ENCODE measurements at places on chromosomes 1 and 21.

DNA sequence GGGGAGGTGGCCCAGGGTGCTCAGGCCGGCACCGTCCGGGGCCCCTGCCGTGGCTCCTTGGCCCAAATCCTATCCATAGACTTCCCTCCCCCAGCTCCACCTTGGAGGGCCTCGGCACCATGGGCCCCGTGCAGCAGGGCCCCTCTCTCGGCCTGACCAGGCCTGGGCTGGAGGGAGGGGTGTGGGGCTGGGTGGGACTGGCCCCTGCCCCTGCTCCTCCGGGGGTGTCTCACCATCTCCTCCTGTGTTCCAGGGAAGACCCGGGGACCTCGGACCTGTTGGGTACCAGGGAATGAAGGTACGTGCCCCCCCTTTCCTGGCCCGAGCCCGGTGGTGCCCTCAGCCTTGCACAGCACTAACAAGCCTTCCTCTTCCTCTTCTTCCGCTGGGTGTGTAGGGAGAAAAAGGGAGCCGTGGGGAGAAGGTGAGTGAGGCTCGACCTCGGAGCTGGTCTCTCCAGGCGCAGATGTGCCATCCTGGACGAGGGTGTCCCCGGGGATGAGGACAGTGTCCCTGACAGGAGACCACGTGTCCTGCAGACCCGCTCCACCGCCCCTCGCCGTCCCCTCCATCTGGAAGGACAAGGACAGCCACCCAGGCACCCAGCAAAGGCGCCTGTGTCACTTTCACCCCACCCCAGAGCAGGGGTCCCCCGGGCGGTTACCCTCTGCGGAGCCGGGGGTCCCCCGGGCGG is 7.9 kb downstream of the COL6A1 start:
- DNase-seq: no peak

DNA sequence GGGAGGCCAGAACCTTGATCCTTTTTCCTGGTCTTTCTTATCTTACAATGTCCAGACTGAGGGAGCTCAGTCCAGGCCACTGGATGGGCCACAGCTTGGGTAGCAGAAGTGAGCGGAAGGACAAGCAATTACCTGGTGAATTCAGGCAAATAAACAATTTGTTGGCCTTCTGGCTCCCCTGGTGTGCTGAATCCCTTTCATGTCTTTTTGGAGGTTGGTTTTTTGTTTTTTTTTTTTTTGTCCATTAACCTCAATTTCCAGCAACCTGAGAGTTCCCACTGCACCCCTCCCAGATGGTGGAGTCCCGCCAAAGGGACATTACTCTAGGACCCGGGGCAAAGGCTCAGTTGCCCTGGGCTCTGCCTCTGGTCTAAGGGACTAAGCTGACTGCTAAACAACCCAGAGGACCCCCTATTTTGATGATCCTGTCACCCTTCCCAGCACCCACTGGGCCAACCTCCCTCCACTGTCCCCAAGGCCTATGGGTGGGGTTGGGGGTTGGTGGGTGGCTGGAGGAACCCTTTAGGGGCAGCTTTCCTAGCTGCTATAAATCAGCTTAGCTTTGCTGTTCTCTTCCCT is 85.5 kb downstream of the KCND3 start:
- no peak for DNase-seq

DNA sequence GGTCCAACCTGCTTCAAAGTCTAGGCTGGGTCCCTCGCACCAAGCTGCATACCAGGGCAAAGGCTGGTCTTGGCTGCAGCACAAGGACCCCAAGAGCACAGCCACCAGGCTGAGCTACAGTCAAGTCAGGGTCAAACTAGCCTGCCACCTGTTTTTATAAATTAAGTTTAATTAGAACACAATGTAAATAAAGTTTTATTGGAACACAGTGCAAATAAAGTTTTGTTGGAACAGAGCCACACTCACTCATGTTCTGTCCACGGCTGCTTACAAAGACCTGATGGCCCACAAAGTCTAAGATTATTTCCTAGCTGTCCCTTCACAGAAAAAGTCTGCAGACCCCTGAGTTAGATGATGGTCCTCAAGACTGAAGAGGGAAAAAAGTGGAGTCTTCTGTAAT is 66.2 kb downstream of the MRPL37 start:
- no peak for DNase-seq

GRCh38 chr1:228783418-228784040 is 48.2 kb downstream of the RHOU start:
- DNase-seq: no peak

DNA sequence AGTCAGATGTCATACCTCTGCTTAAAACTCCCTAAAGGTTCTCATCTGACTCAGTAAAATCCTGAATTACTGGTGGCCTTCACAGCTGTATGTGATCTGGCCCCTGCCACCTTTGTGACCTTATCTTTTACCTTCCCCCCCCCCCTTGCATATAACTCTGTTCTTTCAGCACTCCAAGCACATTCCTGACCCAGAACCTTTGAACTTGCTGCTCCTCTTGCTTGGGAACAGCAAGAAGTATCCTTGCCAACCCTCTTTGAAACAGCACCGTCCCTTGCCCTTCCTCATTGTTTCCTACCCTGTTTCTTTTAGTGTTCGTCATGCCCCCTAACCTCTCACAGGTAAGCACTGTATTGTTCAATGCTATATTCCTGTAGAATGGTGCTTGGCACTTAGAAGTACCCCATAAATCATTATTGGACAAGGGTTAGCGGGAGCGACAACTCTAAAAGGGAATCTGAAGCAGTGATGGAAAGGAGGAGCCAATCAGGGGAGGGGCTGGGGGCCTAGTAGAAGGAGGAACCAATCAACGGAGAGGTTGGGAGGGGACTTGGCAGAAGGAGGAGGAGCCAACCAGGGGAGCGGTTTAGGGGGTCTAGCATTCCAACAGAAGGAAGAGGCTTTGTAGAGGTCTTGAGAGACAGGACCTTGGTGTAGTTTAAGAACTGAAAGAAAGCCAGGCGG is 13.9 kb downstream of the CACHD1 start:
- no peak for DNase-seq

DNA sequence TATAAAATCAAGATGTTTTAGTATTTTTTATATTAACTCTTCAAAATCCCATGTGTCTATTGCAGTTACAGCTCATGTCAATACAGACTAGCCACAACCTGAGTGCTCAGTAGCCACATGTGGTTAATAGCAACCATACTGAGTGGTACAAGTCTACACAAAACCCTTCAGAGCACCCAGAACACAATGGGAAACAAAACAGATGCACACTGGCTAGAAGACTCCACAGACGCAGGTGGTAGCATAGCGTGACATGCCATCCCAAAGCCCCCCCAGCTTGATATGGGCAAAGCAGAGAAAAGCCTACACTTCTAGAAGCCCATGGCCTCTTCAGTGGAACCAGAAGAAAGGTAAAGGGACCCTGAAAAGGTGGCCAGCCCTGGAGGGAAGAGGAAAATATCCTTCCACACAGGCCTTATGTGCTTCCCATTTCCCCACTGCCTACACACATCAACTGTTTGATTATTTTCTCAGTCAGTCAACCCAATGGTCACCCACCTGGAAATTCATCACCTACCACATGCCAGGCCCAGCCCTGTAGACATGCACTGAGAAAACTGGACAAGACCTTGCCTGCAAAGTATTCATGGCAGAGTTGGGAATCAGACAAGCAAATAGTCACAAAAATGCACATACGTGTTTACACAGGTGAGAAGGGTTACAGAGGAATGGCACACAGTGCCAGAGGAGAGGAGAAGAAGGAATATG is 175.0 kb downstream of the VAV3 start:
- DNase-seq: no peak

- DNase-seq: no peak
Observed at GRCh38 chr1:7101187-7101586, 315.9 kb downstream of the CAMTA1 start.

DNA sequence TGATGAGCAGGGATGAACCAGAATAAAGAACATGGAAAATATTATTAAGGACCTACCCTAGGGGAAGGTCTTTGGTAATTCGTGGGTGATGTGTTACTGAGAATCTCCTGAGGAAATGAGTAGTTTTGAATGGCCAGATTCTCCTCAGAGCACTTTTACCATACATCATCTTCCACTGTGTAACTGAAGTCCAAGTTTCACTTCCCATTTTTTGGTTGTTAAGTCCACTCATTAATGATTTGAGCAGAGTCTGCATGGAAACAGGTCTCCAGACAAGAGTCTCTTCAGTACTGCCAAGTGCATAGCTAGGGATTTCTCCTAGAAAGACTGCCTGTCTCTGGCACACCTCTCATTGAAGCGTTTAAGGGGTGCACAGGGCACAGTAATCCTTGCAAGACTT is 48.7 kb upstream of the PCP4 start:
- DNase-seq: no peak

DNA sequence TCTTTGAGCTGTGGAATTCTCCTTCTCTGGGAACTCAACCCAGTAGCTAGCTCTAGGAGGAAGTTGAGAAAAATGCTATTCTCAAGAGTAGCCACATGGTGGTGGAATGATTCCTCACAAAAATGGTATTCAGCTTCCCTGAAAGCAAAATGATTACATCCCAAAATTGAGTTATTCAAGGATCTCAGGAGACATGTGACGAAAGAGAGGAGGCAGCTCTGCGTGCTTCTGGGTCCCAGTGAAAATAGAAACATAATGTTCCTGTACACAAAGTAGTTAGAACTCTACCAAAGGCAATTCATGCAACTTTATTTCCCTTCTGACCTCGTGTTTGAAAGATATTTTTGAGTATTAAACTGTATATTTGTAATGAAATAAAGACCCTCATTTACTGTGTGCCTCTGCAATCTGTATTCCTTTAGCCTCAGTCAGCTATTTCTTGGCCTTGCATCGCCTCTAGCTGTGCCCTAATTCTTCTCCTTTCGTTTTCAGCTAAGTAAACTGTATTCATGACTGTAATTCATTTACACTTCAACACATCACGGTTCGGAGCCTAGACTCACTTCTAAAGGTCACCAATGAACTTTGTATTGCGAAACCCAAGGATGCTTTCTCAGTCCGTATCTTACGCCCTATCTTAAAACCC is 167.3 kb downstream of the FASLG start:
- peak; percentile 82 for DNase-seq

DNA sequence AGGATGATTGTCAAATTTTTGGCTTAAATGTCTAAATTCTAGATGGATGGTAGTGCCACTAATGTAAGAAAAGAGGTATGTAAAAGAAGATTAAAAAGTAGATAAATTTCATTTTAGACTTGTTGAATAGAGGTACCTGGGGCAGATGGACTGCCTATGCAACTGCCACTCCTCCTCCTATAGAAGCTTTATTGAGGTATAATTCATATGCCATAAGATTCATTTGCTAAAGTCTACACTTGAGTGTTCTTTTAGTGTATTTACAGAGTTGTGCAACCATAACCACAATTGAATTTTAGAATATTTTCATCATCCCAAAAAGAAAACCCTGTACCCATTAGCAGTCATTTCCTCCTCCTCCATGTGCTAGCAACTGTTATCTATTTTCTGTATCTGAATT is 70.6 kb downstream of the FNBP1L start:
- no peak for DNase-seq

DNA sequence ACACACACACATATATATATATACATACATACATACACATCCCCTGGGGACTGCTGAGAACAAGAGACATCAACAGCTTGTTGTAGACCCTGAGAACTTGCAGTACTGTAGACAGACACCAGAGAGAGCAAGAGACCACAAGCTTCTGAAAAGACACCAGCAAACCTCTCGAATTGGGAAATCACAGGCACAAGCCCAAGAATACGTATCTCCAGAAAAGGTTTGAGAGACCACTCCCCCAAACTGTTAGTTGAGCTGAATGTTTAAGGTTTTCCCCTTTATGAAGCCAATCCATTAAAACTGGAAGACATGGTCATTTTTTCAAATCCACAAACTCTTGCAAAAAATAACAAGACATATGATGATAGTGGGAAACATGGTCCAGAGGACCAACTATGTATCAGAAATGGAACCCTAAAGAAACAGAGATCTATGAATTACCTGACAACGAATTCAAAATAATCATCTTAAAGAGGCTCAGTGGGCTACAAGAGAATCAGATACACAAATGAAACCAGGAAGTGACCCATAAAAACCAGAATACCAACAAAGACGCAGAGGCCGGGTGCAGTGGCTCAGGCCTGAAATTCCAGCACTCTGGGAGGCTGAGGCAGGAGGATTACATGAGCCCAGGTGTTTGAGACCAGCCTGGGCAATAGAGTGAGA is 45.1 kb downstream of the SLC2A1 start:
- DNase-seq: peak; percentile 62

DNA sequence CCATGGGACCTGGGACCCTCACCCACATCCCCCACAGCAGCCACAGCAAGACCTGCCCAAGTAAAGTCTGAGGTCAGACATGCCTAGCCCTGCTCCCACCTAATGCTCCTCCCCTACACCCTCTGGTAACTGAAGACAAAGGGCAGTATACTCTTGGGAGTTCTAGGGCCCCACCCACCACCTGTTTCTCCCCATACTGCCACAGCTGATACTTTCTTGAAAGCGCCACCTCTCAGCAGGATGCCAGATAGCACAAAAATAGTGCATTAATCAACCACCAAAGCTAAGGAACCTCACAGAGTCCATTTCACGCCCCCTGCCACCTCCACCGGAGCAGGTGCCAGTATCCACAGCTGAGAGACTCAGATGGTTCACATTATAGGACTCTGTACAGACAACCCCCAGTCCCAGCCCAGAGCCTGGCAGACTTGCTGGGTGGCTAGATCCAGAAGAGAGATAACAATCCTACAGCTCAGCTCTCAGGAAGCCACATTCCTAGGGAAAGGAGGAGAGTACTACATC is 238.1 kb downstream of the LRRC40 start:
- no peak for DNase-seq

- no peak for DNase-seq
Observed at GRCh38 chr1:117890452-117890851, 39.0 kb downstream of the GDAP2 start.

Measured in stromal cell of bone marrow (primary cell).